ENCODE measurements at places on chromosomes 16 and 17. TPM values are rescaled to one million over a fixed set of nuclear protein-coding genes. Genes with fewer than 3 reads are reported as not detected.

DNA sequence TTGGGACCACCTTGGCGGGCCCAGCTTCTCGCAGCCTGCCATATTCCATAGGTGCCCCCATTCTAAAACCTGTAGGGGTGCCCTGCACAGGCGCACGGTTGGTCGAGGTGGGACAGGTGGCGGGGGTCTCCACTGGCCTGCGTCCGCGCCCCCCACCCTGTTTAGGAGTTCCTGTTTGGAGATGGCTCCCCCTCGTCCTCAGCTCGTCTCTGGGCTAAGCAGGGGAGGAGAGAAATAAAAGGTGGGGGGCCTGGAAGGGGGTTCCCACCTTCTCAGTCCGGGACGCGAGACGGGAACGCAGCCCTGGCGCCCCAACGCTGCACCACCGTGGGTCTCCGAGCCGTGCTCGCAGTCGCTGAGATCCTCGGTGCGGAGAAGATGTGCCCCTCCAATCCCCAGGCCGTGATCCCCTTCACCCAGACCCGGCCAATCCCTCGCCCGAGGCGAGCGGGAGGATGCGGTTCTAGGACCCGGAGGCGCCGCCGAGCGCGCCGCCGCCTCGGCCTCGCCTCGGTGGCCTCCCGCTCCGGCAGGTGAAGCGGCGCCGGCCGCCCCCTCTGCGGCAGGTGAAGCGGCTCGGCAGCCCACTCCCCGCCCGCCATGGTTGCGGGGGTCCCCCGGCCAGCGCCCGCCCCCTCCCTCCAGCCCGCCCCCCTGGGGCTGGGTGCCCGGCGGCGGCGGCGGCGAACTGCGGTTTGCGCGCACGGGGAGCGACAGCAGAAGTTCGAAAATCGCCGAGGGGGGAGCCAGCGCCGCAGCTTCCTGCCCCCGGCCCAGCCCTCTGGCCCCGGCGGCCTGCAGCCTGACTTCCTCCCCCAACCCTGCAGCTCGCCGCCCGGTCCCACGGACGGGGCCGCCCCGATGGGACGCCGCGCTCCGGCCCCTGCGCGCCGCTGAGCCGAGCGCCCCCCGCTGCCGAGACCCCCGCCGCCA is at the start of gene FMNL1:
TSS of gene FMNL1 (plus strand) at position 805 of the 933 bp plus-strand sequence. CDS start 240 bp downstream, outside the sequence.
- DNase-seq: peak; percentile 92

- DNase-seq: no peak
Observed at GRCh38 chr17:20948984-20949777, 93.6 kb downstream of the USP22 start.

Gene NETO2
- total RNA-seq: 18.9 TPM

- DNase-seq: no peak
Observed at GRCh38 chr17:78715000-78715771, 66.9 kb downstream of the CYTH1 start.

DNA sequence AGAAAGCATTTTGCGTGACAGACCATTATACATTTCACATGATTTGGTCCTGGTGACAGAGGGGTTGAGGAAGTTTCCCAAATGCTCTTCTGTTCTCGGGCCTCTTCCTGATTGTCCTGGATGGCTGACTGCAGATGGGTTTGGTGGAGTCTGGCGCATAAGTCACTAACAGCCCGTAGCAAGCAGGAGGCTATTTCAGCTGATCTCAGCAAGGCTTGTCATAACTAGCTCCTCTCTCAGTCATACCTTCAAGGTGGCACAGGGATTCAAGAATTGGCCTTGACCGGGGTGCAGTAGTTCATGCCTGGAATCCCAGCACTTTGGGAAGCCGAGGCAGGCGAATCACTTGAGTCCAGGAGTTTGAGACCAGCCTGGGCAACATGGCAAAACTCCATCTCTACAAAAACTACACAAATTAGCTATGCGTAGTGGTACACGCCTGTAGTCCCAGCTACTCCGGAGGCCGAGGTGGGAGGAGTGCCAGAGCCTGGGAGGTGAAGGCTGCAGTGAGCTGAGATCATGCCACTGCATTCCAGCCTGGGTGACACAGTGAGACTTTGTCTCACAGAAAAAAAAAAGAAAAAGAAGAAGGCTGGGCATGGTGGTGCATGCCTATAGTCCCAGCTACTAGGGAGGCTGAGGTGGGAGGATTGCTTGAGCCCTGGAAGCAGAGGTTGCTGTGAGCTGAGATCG is 68.9 kb upstream of the HAS3 start:
- DNase-seq: no peak

Gene CFAP97D1
- not detected for total RNA-seq

- peak; percentile 43 for DNase-seq
Observed at GRCh38 chr16:55505333-55506015, 3.4 kb upstream of the LPCAT2 start.

GRCh38 chr16:8819411-8820034 is 21.9 kb downstream of the PMM2 start:
- no peak for DNase-seq

- DNase-seq: peak; percentile 56
Observed at GRCh38 chr16:73891129-73891542, 405.5 kb upstream of the PSMD7 start.

DNA sequence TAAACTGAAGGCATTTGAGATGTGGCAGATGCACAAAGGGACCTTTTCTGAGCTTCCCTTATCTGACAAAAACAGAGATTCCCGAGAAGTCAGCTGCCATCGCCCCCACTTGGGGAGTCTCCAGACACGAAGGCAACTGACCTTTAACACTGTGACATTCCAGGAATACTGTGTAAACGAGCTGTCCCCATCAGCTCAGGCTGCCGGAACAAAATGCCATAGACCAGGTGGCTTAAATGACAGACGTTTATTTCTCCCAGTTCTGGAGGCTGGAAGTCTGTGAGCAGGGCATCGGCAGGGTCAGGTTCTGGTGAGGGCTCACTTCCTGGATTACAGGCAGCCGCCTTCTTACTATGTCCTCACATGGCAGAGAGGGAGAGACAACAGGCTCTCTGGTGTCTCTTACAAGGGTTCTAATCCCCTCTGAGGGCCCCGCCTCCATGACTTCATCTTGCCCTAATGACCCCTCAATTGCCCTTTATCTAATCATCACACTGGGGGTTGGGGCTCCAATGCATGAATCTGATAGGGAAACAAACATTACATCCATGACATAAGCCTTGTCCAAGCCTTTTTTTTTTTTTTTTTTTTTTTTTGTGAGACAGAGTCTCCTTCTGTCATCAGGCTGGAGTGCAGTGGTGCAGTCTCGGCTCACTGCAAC is 178.5 kb upstream of the RPL38 start:
- DNase-seq: no peak

Gene OSGIN1
- 0.72 TPM for total RNA-seq

Gene EVI2A
- total RNA-seq: 30.4 TPM

- no peak for DNase-seq
Observed at GRCh38 chr17:72974605-72975232, 117.8 kb downstream of the SLC39A11 start.

DNA sequence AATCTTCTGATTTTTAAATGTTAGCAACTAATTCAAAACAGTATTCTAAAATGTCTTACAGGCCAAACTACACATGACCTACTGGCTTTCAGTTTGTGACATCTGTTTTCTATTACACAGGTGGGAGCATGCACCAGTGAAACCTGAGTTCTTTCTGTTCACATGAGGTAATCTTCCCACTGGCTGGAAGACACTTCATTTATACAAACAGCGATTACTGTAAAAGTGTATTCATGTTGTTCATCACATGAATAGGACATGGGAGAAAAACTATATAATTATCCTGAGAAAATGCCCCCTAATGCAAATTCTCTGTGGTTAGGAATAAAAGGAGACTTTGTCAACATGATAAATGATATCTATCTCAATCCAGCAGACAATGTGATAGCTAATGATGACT is 11.1 kb upstream of the PIK3R5 start:
- DNase-seq: no peak

DNA sequence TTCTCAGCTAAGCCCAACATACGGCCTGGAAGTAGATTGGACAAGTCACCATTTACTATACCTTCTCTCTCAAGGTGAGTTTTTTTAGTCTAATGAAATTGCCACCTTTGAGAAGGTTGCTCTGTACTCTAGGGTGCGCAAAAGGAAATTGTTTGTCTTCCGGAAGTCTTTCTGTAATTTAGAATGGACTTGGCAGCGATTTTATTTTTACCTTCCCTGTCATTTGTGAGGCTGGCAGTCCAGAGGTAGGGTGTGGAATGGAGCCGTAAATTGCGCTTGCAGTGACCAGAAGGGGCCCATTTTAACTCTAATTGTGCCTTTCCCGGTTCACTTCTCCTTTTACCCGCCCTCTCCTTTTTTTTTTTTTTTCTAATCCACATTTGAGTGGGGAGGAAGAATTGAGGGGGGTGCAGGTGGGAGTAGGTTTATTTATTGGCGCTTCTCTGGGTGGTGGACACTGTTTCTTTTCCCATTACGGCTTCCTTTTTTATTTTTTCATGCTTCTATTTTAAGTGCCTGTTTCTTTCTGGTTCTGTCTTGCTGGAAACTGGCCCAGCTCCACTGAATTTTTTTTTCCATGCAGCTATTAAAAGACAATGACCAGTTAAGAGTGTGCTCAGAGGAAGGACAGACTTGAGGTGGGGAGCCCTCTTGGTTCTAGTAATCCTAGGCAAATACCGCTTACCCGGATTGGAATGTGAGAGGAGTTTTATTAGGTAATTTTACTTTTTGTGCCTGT is 89.7 kb upstream of the CLEC18A start:
- DNase-seq: no peak

Gene PPP1R27
- total RNA-seq: not detected

DNA sequence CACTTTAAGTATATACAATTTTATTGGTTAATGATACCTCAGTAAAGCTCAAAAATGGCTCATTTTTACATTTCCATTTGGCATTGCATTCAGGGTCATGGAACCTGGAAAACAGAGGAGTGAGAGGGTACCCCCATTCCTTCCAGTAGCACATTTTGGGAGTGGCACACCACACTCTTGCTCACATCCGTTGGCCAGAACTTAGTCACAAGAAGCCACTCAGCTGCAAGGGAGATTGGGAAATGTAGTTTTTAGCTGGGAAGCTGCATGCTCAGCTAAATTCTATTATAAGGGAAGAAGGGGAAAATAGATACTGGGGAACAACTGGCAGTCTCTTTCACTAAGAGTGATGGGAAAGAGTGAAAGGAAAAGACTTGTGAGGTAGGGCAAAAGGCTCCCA is 102.5 kb upstream of the TMEM97 start:
- no peak for DNase-seq

- DNase-seq: no peak
Observed at GRCh38 chr17:73198201-73198929, 5.5 kb downstream of the COG1 start.

Gene CDH3
- 0.19 TPM for total RNA-seq

DNA sequence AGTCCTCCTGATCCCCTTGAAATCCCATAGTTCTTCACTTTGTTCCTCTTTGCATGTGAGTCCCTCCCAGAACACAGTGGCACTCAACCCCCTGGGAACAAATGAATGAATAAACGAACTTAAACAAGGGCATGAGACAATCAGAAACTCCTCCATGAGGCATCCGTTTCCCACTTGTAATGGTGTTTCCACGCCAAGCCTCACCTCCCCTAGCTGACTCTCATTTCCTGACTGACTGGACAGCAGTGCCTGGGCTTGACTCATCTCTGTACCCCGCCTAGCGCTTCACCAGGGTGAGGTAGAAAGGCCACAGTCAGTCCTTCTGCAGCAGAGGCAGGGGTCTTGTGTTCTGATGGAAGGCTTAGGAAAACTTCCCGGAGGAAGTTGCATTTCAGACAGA is 14.2 kb downstream of the KIF1C start:
- no peak for DNase-seq

Gene MYOCD
- total RNA-seq: not detected

Gene ADAM11
- 0.12 TPM for total RNA-seq

DNA sequence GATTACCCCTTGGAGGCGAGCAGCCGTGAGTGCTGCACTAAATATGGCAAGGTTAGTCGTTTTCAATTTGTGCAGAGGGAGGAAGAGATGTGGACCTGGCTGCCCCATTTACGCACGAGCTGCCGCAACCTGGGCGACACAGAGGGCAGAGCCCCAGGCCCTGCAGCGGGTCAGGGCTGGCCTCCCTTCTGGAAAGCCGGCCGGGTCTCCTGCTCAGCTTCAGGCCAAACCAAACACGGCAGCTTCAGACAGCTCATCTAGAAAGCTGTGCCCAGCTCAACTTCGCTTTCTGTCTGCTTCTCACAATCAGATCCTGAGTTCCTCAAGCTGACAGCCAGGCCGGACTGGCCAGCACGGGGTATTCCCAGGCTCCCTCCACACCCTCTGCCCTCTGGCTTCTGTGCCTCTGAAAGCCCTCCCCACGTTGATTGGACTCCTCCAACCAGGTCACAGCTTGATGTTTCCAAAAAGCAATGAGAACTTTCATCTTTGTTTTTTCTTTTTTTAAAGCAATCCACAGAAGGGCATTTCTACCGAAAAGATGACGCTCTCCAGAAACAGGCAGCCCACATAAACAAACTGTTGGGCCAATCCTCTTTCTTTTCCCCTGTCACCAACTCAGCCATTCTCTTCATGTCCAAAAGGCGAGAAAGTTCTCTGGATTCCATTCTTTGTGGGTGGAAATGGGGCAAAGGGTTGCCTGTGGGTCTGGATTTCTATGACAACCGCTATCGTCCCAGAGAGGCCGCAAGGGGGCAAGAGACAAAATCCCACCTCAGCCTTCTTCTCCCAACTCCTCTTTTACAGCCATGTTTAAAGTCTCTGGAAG is 189.0 kb downstream of the ZFHX3 start:
- no peak for DNase-seq

Gene SLC47A1
- total RNA-seq: not detected

Gene GH1
- total RNA-seq: not detected

DNA sequence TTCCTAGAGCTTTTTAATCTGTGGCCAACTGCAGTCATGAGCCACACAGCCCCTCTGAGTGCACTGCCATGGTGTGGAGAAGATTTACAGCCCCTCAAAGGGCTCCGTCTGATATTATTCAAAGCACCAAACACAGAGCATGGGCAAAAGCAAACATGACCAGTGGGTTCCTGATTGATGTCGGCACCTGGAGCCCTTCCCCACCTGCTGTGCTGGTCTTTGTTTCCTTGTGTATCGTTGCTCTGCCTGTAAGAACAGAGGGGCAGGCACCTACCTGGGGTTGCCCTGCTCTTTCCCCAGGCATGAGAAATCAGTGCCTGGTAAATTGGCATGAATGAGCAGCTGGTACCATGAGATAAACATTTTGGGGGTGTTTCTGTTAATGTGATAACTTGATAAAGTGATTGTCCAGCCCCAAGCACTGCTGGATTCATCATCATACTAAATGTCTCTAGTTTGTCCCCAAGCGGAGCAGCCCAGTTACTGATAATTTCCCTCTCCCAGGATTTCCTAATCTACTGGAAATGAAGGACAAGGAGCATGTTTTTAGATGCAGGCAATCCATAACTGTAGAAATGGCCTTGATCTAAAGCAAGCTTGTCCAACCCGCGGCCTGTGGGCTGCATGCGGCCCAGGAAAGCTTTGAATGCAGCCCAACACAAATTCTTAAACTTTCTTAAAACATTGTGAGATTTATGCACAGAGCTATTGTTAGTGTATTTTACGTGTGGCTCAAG is 5.0 kb upstream of the SPIRE2 start:
- DNase-seq: no peak

Gene RBFOX1
- total RNA-seq: not detected

Gene RNF222
- total RNA-seq: not detected

GRCh38 chr16:56961386-56961785 is 364 bp upstream of the CETP start:
- DNase-seq: no peak

Gene MEFV
- total RNA-seq: not detected

Gene DHRS7C
- not detected for total RNA-seq

Gene MSLN
- total RNA-seq: not detected

- DNase-seq: no peak
Observed at GRCh38 chr17:57485566-57485865, 229.2 kb downstream of the MSI2 start.
